D341Med (cell line): ENCODE measurements at places on chromosomes 12 and 14.

GRCh38 chr12:125023065-125023464, 29.6 kb downstream of the BRI3BP start:
- DNase-seq: no peak

- no peak for DNase-seq
Measured at GRCh38 chr14:46819117-46819516, 167.5 kb upstream of the RPL10L start.

GRCh38 chr12:16020031-16020430, 108.9 kb downstream of the DERA start:
- DNase-seq: no peak

DNA sequence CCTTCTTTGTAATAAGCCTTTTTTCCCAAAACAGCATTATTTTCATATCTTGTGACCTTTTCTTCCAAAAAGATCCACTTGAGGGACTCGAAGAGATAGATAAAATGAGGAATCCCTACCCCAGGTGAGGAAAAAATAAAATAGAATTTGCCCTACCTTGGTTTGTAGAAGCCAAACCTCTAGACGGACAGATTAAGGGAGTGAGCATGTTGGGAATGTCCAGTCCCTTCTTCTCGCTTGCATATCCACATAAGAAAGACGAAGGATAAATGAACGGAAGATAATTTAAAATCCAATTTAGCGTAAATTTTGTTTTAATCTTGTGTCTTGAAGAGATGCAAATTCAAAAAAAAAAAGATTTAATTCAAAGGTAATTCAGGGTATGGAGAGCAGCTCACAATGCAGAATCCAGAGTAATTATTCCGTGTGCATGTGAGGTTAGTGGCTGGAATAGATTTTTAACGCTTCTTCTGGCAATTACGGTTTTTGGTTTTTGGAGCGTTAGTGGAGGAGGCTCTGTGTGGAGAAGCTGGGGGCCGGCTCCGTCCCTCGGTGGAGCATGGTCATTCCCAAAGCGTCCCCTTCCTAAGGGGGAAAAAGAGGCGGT, 1.5 kb downstream of the GRIN2B start:
- DNase-seq: no peak

- no peak for DNase-seq
Measured at GRCh38 chr14:21539189-21539940, 13.2 kb upstream of the SALL2 start.

DNA sequence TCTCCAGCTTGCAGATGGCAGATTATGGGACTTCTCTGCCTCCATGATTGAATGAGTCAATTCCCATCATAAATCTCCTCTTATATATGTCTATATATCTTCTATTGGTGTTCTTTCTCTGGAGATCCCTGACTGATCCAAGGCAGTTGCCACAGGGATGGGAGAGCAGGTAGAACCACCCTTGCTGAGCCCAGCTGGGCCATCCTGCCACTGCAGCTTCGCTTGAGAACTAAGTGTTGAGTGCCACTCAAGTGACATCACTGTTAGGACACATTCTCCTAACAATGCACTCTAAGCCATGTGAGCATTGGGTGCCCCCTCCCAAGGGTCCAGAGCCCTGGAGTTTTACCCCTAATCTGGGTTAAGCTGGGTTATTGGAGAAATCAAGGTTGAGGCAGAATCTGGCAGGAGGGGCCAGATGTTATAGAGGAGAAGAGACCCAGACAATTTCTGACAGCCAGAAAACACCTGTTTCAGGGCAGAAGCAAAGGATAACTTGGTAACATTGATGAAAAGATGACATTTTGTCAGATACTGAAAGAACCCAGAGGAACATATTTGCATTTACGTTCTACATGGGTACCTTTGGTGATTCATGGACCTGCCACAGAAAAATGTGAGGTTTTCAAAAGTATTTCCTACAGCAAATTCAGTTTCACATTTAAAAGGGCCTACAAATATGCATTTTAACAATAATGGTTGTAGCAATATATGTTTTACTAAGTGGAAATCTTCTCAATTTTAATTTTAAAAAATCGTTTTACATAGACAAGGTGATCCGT, 57.2 kb upstream of the MAX start:
- no peak for DNase-seq

GRCh38 chr12:126247936-126248335, 1182.7 kb downstream of the AACS start:
- no peak for DNase-seq

DNA sequence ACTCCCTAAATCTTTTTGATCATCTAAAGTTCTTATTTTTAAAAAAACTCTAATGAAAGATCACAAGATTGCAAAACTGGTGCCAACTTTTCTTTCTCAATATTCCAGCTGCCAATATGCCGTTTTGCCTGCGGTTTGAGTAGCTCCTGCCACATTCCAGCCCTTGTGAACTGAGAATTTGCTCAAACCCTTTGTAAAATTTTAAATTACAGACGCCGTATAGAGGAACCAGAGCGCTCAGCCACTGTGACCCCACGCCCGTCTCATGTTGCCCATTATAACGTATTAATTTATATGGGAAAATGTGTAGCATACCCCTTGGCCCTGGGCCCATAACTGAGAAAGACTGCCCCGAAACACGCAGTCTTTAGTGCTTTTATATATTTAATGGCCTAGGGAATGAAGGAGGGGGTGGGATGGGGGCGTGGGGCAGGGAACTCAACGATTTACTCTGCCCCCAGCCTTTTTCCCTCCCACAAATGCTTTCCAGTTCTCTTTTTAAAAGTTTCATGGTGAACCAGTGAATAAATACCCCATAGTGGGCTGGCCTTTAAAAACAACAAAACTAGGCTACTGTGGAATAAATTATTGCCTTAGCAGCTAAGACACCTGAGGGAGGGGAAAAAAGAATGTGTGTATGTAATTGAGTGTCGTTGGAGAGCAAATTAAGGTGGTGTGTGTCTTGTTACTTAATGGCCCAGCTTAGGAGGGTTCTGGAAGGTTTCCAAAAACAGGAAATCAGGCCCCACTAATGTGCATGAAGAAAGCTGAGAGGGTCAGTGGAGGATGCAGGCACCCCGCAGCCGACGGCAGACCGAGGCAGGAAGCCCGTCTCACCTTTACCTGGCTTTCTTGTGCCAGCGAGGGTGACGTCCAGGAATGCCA, 45.7 kb upstream of the RFLNA start:
- no peak for DNase-seq

DNA sequence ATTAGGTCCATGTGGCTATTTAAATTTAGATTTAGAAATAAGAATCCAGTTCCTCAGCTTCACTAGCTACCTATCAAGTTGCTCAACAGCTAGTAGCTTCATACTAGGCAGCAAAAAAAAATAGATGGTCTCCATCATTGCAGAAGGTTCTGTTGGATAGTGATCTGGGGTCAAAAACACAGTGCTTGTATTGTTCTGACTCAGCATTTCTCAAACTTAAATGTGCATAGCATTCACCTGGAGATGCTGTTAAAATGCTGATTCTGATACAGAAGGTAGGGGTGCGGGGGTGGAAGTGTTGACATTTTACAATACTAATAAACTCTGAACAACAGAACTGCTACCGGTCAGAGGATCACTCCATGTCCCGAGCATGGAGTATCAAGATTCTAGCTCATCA, 51.3 kb downstream of the PRICKLE1 start:
- no peak for DNase-seq

GRCh38 chr12:31234955-31235867, 90.7 kb downstream of the SINHCAF start:
- no peak for DNase-seq

DNA sequence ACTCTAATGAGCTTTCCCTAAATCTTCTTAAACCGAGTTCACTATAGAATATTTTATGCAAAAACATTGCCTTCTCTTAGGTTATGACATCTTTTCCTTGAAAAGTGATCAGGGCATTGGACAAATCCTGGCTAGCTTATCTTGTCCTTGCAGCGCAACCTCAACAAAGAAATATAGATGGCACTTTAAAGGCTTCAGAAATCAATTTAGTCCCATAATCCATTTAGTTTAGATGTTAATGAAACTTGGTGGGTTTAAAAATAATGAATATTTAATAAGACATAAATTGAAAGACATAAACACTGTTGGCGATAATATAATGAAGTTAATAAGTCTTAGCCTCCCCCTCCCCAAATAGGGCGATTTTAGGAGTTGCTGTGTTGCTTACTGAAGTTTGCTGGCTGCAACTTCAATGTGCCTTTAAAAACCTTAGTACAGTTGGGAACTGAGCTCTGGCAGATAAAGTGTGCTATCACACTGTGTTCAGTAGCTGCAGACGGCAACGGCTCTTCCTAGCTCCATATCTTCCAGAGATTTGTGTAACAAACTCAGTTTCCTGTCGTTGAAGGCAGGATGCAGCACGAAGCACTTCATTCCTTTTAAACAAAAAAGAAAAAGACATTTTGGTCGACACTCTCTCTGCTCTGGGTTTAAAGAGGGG, 19.5 kb downstream of the PLXNC1 start:
- DNase-seq: no peak

GRCh38 chr12:3326850-3327780, 163.9 kb upstream of the PRMT8 start:
- no peak for DNase-seq

DNA sequence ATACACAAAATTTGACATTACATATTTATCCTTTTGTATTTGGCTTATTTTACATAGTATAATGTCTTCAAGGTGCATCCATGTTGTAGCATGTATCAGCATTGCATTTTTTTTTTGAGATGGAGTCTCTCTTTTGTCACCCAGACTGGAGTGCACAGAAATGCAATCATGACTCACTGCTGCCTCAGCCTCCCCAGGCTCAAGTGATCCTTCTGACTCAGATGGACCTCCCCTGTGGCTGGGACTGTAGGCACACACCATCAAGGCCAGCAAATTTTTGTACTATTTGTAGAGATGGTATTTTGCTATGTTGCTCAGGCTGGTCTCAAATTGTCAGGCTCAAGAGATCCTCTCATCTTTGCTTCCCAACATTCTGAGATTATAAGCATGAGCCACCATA, 214.4 kb upstream of the ALG10B start:
- no peak for DNase-seq

GRCh38 chr12:32893458-32893857, 3.1 kb downstream of the PKP2 start:
- DNase-seq: no peak

DNA sequence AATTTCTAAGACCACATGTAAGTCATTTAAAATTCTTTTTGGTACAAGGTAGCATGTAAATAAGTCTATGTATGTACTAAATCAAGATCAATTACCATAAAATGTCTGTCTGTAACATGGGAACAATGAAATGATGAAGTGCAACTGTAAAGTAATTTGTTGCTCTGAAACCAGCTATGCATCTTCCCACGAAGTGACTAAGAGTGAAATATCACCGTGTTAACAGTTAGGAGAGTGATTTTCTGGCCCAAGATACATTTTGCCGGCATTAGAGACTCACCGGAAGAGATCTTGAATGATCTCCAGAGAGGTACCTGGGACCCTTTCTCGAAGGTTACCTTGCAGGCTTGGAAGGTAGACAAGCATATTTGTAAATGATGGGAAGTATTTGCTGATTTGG, 105.8 kb downstream of the SAMD4A start:
- no peak for DNase-seq

DNA sequence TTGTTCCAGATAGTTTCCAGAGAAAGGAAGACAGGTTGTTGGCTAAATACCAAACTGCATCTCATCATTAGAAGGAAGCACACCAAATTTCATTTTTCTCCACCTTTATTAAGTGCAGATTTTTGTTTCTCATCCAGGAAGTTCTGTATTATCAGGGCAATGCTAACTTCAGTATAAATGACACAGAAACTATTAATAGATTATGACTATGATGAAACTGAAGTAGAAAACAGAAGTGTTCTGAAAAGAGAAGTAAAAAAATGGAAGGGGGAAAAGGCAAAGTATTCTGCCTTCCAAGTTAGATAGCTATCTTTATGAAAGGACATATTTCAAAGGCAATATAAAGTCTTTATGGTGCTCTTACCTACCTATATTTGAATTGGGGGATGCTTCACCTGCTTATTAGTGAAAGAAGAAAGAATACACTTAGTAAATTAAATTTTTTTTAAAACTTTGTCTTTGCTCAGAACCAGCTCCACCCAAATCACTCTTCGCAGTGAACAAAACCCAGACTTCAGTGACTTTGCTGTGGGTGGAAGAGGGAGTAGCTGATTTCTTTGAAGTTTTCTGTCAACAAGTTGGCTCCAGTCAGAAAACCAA, 223.9 kb downstream of the PTPRO start:
- no peak for DNase-seq

DNA sequence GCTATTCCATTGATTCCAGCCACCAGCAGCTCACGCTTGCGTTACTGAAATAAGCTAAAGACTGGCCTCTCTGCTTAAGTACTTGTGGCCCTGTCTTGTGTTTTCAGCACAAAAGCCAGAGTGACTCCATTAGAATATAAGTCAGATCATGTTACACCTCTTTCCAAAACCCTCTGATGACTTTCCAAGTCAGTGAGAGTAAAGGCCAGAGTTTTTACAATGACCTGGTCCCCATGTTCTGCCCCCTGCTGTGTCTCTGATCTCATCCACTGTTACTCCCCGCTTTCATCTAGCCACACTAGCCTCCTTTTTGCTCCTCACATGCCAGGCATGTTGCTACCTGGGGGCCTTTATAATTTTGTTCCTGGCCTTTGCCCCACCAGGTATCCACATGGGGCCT, 6.9 kb upstream of the CKAP4 start:
- DNase-seq: no peak

- no peak for DNase-seq
Measured at GRCh38 chr14:81125536-81125935, 95.2 kb downstream of the GTF2A1 start.

GRCh38 chr12:97211416-97211930, 251.1 kb upstream of the RMST start:
- DNase-seq: no peak

DNA sequence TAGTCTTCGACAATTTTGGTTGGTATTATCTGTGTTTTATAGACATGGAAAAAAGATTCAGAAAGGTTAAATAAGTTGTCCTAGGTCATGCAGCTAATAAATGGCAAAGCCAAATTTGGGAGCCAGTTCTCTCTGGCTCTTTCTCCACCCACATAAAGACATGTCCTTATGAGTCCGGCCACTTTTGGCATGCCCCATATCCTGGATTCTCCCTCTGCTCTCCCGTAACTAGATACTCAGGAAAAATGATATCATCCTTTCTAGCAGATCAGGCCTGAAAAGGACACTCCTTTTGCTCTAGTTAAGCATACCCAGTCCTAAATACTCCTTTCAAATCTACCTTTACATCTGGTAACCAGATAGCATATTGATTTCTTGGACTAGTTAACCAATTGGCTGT, 64.4 kb downstream of the TTLL5 start:
- no peak for DNase-seq

GRCh38 chr12:53328043-53328435, 6.6 kb upstream of the AAAS start:
- DNase-seq: no peak

- DNase-seq: no peak
Measured at GRCh38 chr12:102022286-102022685, 39.5 kb downstream of the WASHC3 start.
